A673 (cell line): ENCODE measurements at places on chromosomes 5 and 9.

GRCh38 chr5:22649074-22649473 lies 204.1 kb downstream of the CDH12 start:
- no peak overlapping the region for H3K27ac ChIP-seq
- no peak overlapping the region for H3K4me3 ChIP-seq
- H3K4me1 ChIP-seq, result no peaks in the 10 kb centered on the region
- no peaks in the 10 kb centered on the region for H3K36me3 ChIP-seq

GRCh38 chr9:34163434-34163833 lies 15.4 kb upstream of the UBAP1 start:
- DNase-seq, result no peak
- H3K27ac ChIP-seq, result no peak overlapping the region

DNA sequence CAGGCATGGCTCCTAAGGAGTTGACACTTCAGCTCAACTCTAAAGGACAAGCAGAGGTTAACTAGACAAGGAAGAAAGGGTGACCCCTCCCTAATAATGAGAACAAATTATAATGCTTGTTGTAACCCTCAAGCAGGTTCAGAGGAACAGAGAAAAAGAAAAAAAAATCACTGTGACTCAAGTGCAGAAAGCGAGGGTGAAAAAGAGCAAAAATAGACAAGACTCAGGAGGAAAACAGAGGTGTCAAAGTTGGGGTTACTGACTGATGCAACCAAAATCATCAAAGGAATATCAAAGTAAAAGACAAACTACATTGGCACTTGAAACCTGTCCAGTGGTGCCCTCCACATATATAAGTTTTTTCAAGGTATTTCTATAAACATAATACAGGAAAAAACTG lies 28.4 kb downstream of the FBXW11 start:
- H3K27ac ChIP-seq, result no peak overlapping the region
- no peak for DNase-seq
- H3K27me3 ChIP-seq, result no peaks in the 10 kb centered on the region
- H3K4me3 ChIP-seq, result no peak overlapping the region

DNA sequence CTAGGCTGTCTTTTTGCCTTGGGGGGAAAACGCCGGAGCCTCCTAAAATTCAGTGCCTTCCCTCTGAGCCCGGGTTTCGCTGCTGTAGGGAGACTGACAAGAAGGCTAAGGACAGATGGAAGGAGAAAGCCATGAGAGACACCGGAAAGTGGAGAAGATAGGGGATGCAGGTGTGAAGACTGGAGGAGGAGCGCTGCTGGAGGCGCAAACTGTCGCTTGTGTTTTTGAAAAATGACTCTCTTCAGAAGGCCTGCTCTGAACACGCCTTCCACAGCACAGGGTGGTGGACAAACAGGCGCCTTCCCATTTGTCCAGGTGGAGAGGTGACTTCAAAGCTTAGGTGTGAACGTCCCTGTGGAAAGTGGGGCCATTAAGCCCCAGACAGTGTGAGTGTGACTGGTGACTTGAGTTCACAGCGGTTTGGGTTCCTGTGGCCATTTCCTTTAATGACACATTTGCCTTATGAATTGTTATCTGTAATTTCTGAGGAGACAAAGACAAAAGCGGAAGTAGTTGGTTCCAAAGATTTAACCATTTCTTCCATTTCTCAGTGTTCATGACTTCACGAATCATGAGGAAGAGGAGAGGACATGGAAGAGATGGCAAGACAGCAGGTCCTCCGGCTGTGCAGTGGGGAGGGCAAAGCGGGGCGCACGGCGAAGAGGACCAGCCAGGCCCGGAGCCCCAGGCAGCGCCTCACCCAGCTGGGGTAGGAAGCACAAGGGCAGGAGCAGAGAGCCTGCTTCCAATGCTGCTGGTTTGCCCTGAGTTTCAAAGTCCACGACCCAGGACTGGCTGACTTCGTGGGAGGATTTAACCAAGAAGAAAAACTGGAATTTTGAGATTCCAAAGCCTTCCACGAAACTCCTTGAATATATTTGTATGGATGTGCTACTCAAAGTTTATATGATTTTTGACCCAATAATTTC lies 27.8 kb upstream of the SEMA4D start:
- no peaks in the 10 kb centered on the region for H3K27me3 ChIP-seq
- no peak for DNase-seq
- H3K27ac ChIP-seq, result no peak overlapping the region
- H3K4me3 ChIP-seq, result no peak overlapping the region
- H3K4me1 ChIP-seq, result no peaks in the 10 kb centered on the region

DNA sequence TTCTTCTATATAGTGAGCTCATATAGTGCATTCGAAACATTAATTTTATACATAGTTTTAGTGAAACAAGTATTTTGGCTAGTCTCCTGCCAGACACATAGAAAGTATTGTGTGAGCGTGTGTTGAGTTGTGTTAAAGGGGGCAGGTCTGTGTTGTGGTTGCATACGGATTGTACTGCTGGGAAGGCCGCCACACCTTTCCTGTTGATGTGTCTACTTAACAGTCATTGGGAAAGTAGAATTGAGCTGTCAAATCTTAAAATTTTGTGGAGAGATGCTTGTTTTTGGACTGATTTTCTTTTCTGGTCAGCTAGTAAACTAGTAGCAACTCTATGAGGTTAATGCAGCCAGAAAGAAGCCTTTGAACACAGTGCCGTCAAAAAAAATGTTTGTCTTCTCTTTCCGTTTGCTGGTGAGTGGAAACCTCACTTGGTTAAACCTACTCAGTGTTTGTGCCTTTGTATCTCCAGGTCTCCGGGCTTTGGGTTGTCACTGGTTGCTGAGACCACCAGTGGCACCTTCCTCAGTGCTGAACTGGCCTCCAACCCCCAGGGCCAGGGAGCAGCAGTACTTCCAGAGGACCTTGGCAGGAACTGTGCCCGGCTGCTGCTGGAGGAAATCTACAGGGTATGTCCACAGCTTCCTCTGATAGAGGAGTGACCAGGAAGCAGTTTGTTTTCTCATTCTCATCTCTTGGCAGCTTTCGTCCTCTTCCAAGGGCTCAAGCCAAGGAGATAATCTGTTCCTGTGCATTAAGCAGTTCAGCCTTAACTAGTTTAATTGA lies 51.5 kb downstream of the RCL1 start:
- H3K4me3 ChIP-seq, result no peak overlapping the region
- no peaks in the 10 kb centered on the region for H3K27me3 ChIP-seq
- H3K27ac ChIP-seq, result no peak overlapping the region

GRCh38 chr5:76689321-76690036 lies 26.4 kb upstream of the F2R start:
- peaks cover 71% of the 10 kb centered on the region for H3K4me1 ChIP-seq
- H3K36me3 ChIP-seq, result peaks cover 5% of the 10 kb centered on the region
- DNase-seq, result peak; percentile 88
- H3K27ac ChIP-seq, result peak overlapping the region; percentile 60
- H3K4me3 ChIP-seq, result no peak overlapping the region

DNA sequence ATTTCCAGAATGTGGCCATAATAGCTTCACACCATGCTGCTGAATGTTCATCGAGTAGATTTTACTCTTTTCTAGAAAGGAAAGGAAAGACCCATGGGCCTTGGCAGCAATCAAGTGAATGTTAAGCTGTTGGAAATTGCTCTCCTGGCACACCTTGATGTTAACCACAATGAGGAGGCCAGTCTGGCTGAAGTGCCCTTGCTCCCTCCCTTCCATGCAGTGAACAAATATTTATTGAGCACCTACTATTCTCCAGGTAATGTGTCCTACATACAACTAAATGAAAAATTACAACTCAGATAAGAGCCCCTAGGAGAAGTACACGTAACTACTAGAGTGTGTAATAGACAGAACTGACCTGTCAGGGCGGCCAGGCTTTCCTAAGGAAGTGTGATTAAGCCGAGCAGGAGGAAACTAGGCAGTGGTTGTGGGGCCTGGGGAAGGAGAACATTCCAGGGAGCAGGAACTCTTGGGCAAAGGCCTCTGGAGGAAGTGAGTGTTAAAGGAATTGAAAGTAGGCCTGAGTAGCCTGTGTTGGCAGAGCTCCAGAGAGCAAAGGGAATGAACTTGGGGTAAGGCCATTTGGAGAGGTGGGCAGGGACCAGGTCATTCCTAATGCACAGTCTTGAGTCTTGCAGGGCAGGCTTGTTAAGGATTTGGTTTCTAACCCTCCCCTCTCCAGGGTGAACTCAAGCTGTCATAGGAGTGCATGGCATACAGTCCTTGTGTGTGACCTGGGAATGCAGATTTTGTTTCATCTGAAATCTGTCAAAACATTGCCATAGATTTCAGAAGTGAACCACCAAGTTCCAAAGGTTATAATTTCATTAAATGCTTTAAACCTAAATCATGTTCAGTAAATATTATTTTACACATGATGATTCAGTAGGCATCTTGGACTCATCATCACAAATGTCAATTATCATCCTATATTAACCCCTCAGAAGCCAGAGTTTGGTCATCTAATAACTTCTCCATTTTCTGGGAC lies 9.0 kb upstream of the ZSWIM6 start:
- no peaks in the 10 kb centered on the region for H3K36me3 ChIP-seq
- H3K4me3 ChIP-seq, result no peak overlapping the region
- no peaks in the 10 kb centered on the region for H3K27me3 ChIP-seq
- DNase-seq, result no peak

GRCh38 chr5:143646961-143647360 lies 165.0 kb upstream of the HMHB1 start:
- H3K27me3 ChIP-seq, result no peaks in the 10 kb centered on the region
- H3K36me3 ChIP-seq, result no peaks in the 10 kb centered on the region
- no peak overlapping the region for H3K4me3 ChIP-seq

GRCh38 chr9:80143899-80144298 lies 572.1 kb downstream of the TLE4 start:
- DNase-seq, result no peak
- H3K4me1 ChIP-seq, result no peaks in the 10 kb centered on the region
- H3K36me3 ChIP-seq, result no peaks in the 10 kb centered on the region
- H3K27ac ChIP-seq, result no peak overlapping the region
- no peaks in the 10 kb centered on the region for H3K27me3 ChIP-seq
- no peak overlapping the region for H3K4me3 ChIP-seq

- no peak for DNase-seq
- no peak overlapping the region for H3K27ac ChIP-seq
These were observed 99.0 kb downstream of the RALGPS1 start for GRCh38 chr9:127013597-127013996.

DNA sequence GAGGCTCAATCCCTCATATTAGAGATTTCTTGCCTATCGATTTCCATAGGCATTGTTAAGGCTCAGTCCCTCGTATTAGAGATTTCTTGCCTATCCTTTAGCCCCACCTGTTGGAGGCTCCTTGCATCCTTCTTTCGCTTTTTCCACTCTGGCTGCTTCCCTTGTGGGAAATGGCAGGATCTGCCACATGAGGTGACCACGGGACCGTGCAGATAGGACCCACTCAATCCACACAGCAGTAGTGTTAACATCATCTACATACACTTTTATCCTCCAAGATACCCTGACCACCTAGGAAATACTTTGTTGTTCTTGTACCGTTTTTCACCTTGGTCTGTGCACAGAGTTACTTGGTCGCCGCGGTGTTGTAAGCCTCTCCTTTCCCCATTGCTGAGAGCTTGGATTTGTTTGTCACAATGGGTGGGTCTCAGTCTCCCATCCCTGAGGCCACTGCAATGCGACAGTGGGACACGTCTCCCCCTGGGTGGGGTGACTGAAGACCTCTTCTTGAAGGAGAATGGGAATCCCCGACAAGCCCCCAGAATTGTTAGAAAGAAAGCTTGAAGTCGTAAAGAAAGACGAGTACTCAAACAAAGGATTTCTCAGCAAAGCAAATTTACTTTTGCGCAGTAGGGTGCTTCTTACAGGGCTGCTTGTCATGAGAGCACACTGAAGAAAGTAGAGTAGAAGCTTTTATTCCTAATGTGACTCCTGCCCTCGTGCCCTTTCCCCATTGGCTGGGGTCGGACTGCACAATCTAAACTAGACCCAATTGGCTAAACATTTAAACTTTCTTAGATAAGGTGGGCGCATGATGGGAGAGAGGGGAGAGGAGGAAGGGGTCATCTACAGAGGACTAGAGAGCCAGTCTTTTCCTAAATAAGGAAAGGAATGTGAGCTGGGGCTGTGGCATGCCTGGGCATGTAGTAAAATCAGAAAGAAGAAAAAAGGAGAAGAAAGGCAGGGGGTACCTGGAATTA lies 19.8 kb downstream of the IFT74 start:
- no peaks in the 10 kb centered on the region for H3K36me3 ChIP-seq
- H3K27me3 ChIP-seq, result no peaks in the 10 kb centered on the region
- no peaks in the 10 kb centered on the region for H3K4me1 ChIP-seq
- no peak overlapping the region for H3K27ac ChIP-seq
- peak; percentile 52 for DNase-seq

- H3K4me3 ChIP-seq, result no peak overlapping the region
- no peak for DNase-seq
- no peaks in the 10 kb centered on the region for H3K36me3 ChIP-seq
- no peaks in the 10 kb centered on the region for H3K4me1 ChIP-seq
- H3K27me3 ChIP-seq, result no peaks in the 10 kb centered on the region
- H3K27ac ChIP-seq, result no peak overlapping the region
These were observed 13.4 kb upstream of the GRHPR start for GRCh38 chr9:37408933-37409710.

- H3K27ac ChIP-seq, result no peak overlapping the region
- H3K4me3 ChIP-seq, result no peak overlapping the region
- peaks cover 46% of the 10 kb centered on the region for H3K36me3 ChIP-seq
- H3K27me3 ChIP-seq, result no peaks in the 10 kb centered on the region
- peaks cover 6% of the 10 kb centered on the region for H3K4me1 ChIP-seq
These were observed 5.5 kb downstream of the CDC26 start for GRCh38 chr9:113269871-113270270.

GRCh38 chr9:7298123-7298522 lies 501.5 kb downstream of the DMAC1 start:
- H3K4me1 ChIP-seq, result no peaks in the 10 kb centered on the region
- no peak overlapping the region for H3K27ac ChIP-seq
- H3K36me3 ChIP-seq, result no peaks in the 10 kb centered on the region
- H3K27me3 ChIP-seq, result peaks cover 7% of the 10 kb centered on the region

DNA sequence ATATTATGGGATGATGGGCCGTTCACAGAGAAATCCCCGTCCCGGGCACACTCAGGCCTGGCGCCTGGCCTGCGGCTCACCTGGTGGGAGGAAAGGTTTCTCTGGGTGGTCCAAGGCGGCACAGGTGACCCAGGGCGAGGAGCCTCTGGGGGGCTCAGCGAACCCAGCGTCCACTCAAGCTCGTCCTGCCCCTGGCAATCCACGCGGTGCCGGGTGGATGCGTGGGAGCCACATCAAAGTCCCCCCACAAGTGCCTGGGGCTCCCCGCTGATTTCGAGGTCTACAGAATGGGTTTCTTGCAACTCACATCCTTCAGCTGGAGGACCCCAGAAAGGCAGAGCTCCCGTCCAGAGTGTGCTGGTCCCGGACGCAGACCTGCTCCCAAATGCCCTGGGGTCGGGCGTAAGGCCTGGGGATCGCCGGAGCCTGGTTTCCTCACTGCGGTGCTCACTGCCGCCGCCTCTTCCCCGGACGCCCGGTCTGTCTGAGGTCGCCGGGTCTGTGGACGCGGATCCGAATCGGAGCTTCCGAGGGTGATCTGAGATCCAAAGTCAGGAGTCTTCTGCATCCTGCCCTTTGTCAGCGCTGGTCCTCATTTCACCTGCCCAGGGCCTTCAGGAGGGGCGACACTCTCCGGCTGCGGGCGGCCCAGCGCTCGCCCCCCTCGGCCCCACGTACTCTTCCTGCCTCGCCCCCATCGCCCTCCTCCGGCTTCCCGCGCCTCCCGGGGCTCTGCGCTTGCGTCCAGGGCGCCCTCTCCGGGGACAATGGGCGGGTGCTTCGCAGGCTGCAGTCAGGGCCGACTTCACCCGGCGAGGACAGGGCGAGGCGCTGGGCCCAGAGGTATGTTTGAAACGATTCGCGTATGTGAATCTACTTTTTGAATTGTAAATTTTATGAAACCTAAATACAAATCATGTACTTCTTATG lies 20.0 kb upstream of the RUFY1 start:
- H3K4me3 ChIP-seq, result no peak overlapping the region
- no peaks in the 10 kb centered on the region for H3K4me1 ChIP-seq
- no peak for DNase-seq
- no peaks in the 10 kb centered on the region for H3K36me3 ChIP-seq
- H3K27me3 ChIP-seq, result no peaks in the 10 kb centered on the region
